ENCODE measurements at places on chromosomes 2 and 18. TPM values are rescaled to one million over a fixed set of nuclear protein-coding genes. Genes with fewer than 3 reads are reported as not detected.

PTMA gene
- 299 TPM for total RNA-seq

GRCh38 chr2:179518830-179519229 is 254.2 kb upstream of the SESTD1 start:
- H3K4me3 ChIP-seq, result no peak overlapping the region
- H3K27me3 ChIP-seq, result no peaks in the 10 kb centered on the region

GRCh38 chr2:120490091-120490798 is 144.3 kb downstream of the INHBB start:
- no peak for DNase-seq
- H3K4me3 ChIP-seq, result no peak overlapping the region
- no peaks in the 10 kb centered on the region for H3K27me3 ChIP-seq
- no peaks in the 10 kb centered on the region for H3K36me3 ChIP-seq
- H3K4me1 ChIP-seq, result peaks cover 3% of the 10 kb centered on the region

MEIS1 gene
- total RNA-seq, result 4.8 TPM

GRCh38 chr2:109727929-109728447 is 66.1 kb upstream of the RGPD5 start:
- no peak overlapping the region for H3K4me3 ChIP-seq
- no peak overlapping the region for H3K27ac ChIP-seq
- H3K36me3 ChIP-seq, result no peaks in the 10 kb centered on the region

GRCh38 chr2:165070076-165070475 is 114.8 kb upstream of the SLC38A11 start:
- H3K27me3 ChIP-seq, result no peaks in the 10 kb centered on the region
- DNase-seq, result no peak
- H3K4me1 ChIP-seq, result no peaks in the 10 kb centered on the region

GRCh38 chr18:7303316-7304060 is 72.6 kb downstream of the LRRC30 start:
- no peak overlapping the region for H3K4me3 ChIP-seq
- H3K27me3 ChIP-seq, result no peaks in the 10 kb centered on the region
- no peaks in the 10 kb centered on the region for H3K4me1 ChIP-seq

DNA sequence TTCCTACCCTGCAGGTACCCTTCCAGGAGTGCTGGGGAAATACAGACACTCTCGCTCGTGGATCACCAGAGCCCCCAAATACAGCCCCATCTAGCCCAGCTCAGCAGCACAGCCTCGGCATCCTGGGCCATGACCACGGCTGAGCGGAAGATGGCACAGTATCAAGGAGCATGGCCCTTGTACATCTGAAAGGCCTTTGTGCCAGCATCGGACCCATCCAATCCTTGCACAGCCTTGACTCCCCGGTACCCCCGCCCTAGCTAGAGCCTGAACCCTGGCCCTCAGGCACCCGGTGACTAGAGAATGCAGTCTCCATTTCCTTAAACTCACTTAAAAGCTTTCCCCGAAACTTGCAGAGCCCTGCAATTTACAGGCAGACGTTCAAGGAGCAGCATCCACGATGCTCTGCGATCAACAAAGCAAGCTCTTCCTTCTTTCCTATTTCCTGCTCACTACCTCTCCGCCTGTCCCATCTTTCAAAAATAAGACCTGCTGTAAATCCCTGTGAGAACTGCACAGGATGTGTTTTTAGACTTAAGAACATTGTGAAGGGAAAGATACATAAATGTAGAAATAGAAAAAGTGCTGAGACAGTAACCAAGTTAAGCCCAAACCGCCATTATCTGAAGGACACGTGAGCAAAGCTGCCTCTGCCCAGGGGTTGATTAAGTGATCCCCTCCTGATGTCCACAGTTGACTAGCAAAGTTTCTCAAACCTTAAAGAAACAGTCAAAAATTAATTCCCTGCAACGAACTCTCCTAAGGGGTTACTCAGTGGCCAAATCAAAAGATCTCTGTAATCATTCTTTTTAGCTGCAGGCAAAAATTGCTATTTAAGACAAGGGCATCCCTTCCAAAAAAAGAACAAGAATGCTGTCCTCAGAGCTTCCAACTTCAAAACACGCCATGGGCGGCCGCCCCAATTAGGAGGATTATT is 48.5 kb downstream of the ZNF516 start:
- DNase-seq, result no peak
- H3K4me3 ChIP-seq, result no peak overlapping the region
- no peaks in the 10 kb centered on the region for H3K27me3 ChIP-seq
- no peaks in the 10 kb centered on the region for H3K36me3 ChIP-seq

- no peak overlapping the region for H3K4me3 ChIP-seq
- H3K4me1 ChIP-seq, result no peaks in the 10 kb centered on the region
- H3K27me3 ChIP-seq, result no peaks in the 10 kb centered on the region
- no peak for DNase-seq
- no peaks in the 10 kb centered on the region for H3K36me3 ChIP-seq
- no peak overlapping the region for H3K27ac ChIP-seq
Measured at GRCh38 chr18:23882616-23883276, 131.8 kb upstream of the TTC39C start.

SNTG2 gene
- not detected for total RNA-seq

- H3K27ac ChIP-seq, result no peak overlapping the region
- no peak overlapping the region for H3K4me3 ChIP-seq
- DNase-seq, result no peak
- no peaks in the 10 kb centered on the region for H3K27me3 ChIP-seq
- no peaks in the 10 kb centered on the region for H3K4me1 ChIP-seq
Measured at GRCh38 chr2:42314892-42315468, 46.0 kb downstream of the COX7A2L start.

DNA sequence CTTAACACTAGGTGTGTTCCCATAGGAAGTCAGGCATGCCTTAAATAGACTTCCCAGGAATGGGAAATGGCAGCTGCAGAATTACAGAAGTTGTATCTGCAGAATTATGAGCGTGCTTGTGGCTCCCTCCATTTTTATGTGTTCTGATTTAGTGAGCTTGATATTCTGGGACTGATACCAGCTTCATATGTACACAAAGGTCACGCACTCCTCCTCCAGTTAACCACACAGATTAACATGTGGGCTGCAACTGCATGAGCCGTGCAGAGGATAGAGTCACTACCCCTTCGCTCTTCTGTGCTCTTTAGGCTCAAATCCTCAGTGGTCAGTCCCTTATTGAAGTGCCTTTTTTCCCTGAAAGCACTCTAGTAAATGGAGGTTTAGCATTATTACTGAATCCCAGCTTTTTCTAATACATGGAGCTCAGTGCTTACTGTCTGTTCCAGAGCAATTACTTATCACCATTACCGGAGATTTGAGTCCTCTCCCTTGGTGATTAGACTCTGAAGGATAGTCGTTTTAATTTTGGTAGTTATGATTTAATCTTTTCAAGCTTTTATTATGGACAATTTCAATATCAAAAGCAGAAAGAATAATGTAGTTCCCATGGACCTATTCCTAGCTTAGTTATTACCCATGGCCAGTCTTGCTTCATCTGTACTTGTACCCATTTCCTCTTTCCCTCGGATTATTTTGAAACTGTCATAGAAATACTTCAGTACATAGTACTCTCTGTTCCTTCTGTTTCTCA is 238.3 kb downstream of the PRKCE start:
- no peaks in the 10 kb centered on the region for H3K36me3 ChIP-seq
- no peaks in the 10 kb centered on the region for H3K4me1 ChIP-seq
- no peak overlapping the region for H3K27ac ChIP-seq
- no peaks in the 10 kb centered on the region for H3K27me3 ChIP-seq
- DNase-seq, result no peak

DNA sequence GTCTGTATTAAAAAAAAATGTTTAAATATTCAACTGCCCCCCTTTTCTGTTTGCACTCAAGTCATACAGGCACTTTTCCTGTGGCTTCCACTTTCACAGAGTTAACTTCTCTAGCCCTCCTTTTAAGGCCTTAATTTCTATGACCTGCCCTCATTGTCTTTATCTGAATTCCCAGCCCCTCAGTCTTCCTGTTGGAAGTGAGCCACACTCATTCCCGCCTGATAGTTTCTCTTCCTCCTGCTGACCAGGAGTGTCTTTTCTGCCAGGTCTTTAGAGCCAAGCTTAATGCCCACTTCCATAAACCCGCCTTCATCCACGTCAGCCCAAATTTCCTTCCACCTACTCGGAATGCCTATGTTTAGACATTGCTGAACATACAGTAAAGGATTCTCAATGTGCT is 10.5 kb downstream of the COPS8 start:
- H3K36me3 ChIP-seq, result peaks cover 10% of the 10 kb centered on the region
- H3K27me3 ChIP-seq, result no peaks in the 10 kb centered on the region
- no peaks in the 10 kb centered on the region for H3K4me1 ChIP-seq

DNA sequence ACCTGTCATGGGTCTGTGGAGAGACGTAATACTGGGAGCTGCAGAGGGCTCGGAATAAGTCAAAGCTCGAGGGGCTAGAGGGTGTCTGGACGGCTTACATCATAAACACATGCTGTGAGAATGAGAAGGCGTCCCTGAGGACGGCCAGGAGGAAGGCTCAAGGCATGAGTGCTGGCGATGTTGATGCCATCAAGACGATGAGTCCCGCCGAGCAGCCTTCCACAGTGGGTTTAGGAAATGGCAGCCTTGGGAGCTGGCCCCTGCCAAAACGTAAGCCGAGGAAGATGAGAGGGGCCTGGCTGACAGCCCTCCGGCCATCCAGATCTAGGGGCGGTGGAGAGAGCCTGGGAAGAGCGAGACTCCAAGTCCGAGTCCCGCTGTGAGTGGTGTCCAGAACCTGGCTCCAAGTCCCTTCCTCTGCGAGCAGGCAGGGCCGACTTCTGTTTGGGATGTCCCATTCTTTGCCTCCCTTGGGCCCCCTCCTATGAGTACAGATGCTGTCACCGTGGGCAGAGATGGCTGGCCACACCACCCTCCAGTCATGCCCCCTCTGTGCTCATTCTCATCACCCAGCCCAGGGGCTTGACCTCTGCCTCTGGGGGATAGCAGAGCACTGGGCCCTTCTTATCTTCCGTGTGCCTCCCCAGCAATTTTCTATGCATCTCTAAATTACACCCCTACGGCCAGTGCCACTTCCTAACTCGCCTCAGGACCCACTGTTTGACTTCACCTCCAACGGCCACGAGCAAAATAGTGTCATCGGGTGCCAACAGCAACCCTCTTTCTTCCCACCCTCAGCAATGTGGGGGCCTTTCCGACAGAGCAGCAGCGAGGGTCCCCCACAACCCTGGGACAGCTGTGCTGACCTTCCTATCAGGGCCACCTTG is 175.7 kb downstream of the FAM210A start:
- no peak for DNase-seq
- H3K36me3 ChIP-seq, result no peaks in the 10 kb centered on the region
- H3K4me1 ChIP-seq, result no peaks in the 10 kb centered on the region

- no peaks in the 10 kb centered on the region for H3K27me3 ChIP-seq
- DNase-seq, result no peak
- H3K27ac ChIP-seq, result no peak overlapping the region
- no peaks in the 10 kb centered on the region for H3K4me1 ChIP-seq
- H3K4me3 ChIP-seq, result no peak overlapping the region
Measured at GRCh38 chr2:111701798-111702118, 182.2 kb downstream of the ANAPC1 start.

DNA sequence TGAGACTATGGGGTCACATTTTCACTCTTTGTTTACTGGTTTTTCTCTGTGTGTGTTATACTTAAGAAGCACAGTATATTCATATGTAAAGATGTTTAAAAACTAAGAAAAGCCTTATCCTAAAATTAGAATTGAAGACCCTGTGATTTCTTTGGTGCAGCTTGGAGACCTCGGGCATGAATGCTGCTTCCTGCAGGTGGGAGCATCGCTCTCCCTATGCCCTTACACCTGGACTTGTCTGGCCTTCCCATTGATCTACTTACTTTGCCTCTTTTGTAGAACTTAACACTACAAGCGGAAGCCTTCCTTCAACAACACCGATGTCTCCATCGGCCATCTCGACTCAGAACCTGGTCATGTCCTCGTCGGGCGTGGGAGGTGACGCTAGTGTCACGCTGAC is 114.5 kb downstream of the ZNF236 start:
- no peaks in the 10 kb centered on the region for H3K27me3 ChIP-seq
- DNase-seq, result no peak
- no peak overlapping the region for H3K27ac ChIP-seq

- H3K4me3 ChIP-seq, result no peak overlapping the region
- no peaks in the 10 kb centered on the region for H3K4me1 ChIP-seq
- DNase-seq, result no peak
- H3K27me3 ChIP-seq, result no peaks in the 10 kb centered on the region
- no peak overlapping the region for H3K27ac ChIP-seq
Measured at GRCh38 chr18:74316257-74317170, 875 bp downstream of the C18orf63 start.

DNA sequence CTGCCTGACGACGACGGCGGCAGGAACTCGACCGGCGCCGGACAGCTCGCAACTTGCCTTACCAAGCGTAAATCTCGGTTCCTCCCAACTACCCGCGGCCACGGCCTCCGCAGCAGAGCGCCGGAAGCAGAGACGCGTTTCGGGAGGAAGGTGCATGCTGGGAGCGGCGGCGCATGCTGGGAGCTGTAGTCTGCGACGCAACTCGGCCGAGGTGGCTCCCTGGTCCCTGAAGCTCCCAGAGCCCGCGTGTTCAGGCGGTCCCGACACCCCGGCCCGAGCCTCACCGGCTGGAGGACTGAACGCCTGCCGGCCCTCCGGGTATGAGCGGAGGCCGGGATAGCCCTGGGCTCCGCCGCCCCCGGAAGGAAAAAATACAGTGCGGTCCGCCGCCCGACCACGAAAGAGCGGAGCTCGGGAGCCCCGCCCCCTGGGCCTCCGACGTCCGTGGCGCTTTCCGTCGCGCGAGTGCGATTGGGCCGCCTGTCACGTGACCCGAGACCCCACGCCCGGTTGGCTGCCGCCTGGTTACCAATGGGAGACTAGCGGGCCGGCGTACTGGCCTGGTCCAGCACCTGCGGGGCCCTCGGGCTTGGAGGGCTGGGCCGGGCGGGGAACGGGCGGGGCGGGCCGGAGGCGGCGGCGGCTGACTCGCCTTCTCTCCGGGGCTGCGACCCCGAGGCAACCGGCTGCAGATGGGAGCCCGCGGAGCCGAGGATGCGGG is at the start of gene CAPN10:
CAPN10 (plus strand) TSS at position 537 of the 721 bp plus-strand sequence; CDS start at position 715, 178 bp downstream.
- peak within 1 kb of the TSS; percentile 97 for H3K27ac ChIP-seq
- peaks cover 5% of the 10 kb centered on the region for H3K36me3 ChIP-seq
- H3K27me3 ChIP-seq, result no peaks in the 10 kb centered on the region
- H3K4me1 ChIP-seq, result peaks cover 15% of the 10 kb centered on the region

GRCh38 chr18:9627642-9628041 is 13.3 kb upstream of the PPP4R1 start:
- H3K27ac ChIP-seq, result no peak overlapping the region
- no peaks in the 10 kb centered on the region for H3K27me3 ChIP-seq
- no peaks in the 10 kb centered on the region for H3K36me3 ChIP-seq
- no peak for DNase-seq
- no peaks in the 10 kb centered on the region for H3K4me1 ChIP-seq
- H3K4me3 ChIP-seq, result no peak overlapping the region

CREG2 gene
- 0.20 TPM for total RNA-seq

SOX11 gene
- not detected for total RNA-seq

SP140 gene
- total RNA-seq, result 0.43 TPM

DNA sequence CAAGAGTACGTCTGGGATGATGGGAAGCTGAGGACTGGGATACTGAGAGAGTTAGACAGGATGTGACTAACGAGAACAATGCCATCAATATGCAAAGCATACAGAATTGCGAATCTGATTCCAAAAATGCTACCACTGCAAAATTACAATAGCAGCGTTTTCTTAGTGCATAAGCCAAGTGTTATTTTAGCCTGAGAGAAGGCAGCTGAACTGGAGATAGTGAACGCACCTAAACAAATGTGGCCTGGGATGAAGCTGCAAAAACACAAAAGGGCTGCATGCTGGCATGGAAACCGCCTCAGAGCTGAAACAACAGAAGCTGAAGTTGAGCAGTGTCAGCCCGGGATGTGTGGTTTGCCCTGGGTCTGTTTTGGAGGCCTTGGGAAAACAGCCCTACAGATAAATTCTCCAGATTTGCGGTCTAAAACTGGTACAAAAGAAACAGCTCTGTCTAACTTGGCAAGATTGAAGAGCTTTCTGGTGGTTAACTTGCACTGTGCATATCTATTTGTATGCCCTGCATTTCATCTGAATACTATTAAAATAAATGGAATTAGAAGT is 45.5 kb downstream of the LYPD6 start:
- H3K36me3 ChIP-seq, result no peaks in the 10 kb centered on the region
- H3K4me3 ChIP-seq, result no peak overlapping the region
- no peak overlapping the region for H3K27ac ChIP-seq
- no peaks in the 10 kb centered on the region for H3K4me1 ChIP-seq

NHEJ1 gene
- total RNA-seq, result 14.1 TPM

Measured in right lobe of liver (tissue), 6 donors.